ENCODE measurements at places on chromosomes 12 and 14. TPM values are rescaled to one million over a fixed set of nuclear protein-coding genes. Genes with fewer than 3 reads are reported as not detected.
A peak's percentile ranks its signal among the peaks of the same experiment; 100 is the strongest.

SSPN gene
- 4.1 TPM for total RNA-seq

- no peak for DNase-seq
These were observed 217.0 kb downstream of the KIF26A start for GRCh38 chr14:104355101-104356019.

DNA sequence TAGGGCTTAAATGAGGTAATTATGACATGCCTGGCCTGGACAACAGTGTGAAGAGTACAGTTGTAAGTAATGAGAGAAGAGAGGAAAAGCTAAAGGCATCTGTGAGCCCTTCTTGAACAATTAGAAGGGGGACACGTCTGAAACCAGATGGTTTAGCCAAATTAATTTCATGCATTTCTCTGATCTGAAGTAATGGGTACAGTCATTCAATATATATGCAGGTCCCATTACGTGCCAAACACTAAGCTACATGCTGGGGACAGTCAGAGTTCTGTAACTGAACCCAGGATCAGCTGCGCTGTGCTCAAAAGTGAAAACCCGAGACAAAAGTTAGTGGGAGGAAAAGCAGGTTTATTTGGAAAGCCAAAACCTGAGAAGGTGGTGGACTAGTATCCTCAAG is 207.2 kb upstream of the TMTC1 start:
- no peak for DNase-seq

DNA sequence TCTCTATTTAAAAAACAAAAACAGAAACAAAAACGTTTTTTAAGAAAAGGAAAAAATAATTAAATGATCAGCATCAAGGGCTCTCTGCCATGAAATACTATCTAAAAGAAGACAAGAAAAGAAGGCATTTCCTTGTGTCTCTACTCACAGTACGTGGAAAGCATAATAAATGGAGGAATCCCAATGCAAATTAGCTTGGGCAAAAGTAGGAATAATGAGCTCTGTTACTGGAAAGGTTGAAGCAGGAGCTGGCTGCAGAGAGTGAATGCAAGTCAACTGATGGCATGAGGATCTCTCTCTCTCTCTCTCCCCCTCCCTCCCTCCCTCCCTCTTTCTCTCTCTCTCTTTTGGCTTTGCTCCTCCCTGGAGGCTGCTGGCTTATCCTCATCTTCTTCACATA is 85.9 kb downstream of the TBX3 start:
- no peak for DNase-seq

GNG2 gene
- 174 TPM for total RNA-seq

DNA sequence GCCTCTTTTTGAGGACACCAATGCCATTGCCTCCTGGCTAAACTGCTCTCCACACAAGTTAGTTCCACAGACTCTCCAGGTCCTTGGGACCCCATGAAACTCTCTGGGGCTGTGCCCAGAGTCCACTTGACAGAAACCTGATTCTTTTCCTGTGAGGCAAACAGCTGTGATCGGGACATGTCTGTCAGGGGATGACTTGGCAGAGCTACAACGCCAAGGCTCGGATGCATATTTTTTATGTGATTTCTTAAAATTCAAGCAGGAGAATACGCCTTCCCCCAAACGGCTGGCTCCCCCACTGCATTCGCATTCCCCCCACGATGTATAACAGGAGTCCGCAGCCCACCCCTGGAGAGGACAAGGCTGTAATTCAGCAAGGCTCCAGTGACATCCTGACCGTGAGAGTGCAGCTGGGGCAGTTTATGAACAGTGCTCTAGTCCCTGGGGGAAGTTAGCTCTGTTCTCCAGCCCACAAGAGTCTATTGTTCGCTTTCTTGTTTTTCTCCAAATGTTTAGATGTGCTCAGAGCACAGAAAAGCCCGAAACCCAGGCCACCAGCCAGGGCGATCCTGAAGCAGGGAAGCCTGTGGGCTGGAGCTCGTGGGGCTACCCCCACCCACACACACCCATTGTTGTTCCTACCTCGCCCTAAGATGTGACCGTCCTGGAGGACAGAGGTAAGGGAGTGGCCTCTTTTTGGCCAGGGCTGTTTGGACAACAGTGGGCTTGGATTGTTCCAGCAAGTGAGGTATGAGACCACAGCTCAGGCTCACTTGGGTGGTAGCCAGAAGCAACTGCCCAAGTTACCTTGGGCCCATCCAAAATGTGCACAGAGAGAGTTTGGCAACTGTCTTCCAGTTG is 159.5 kb downstream of the ZFP36L1 start:
- peak; percentile 38 for DNase-seq

DNA sequence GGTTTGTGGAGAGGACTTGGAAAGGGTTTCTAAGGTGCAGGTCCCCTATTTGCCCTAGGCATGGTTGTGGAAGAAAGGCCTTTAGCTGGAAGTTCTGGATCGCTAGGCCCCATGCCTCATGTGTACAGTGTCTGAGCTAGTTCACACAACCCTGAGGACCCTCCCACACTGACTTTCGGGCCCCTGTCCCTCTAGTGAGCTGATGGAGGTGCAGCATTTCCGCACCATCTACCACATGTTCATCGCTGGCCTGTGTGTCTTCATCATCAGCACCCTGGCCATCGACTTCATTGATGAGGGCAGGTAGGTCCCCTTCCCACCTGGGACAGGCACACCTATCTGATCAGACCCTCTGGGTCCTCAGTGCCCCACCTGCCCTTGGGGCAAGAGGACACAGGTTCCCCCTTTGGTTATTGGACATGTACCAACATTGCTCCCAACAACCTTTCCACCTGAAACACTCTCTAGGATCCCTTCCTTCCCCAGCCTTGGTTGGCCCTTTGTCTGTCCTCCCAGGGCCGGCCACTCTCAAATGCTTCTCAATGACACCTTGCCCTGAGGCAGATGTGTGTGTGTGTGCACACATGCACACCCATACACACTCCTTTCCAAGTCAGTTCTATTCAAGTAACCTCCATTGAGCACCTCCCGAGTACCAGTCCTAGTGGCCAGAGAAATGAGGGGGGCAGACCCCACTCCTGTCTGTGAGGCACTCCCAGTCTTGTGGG is 2.6 kb downstream of the SOAT2 start:
- no peak for DNase-seq

GRCh38 chr14:104386151-104386841 is 193.3 kb upstream of the C14orf180 start:
- DNase-seq, result no peak

DNA sequence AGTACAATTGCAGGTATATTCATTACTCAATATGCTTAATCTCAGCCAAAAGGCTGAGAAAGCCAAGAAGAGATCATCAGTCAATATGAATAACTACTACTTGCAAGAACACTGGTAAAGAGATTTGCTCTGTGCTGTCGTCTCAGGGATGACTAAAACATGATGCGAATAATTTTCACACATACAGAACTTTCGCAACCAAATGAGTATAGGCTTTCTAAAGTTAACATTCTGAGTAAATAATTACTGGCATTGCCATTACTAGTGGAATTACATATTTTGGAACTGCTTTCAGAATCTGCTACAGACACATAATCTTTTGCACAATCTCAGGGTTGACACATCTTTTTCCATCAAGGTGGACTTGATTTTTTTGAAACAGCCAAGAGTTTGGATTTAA is 24.7 kb downstream of the NCKAP1L start:
- DNase-seq, result no peak

- DNase-seq, result no peak
These were observed 11.6 kb upstream of the MDM2 start for GRCh38 chr12:68796399-68796798.

GRCh38 chr12:111377440-111377839 is 8.5 kb upstream of the PHETA1 start:
- DNase-seq, result no peak

EPS8 gene
- 26.7 TPM for total RNA-seq

DNA sequence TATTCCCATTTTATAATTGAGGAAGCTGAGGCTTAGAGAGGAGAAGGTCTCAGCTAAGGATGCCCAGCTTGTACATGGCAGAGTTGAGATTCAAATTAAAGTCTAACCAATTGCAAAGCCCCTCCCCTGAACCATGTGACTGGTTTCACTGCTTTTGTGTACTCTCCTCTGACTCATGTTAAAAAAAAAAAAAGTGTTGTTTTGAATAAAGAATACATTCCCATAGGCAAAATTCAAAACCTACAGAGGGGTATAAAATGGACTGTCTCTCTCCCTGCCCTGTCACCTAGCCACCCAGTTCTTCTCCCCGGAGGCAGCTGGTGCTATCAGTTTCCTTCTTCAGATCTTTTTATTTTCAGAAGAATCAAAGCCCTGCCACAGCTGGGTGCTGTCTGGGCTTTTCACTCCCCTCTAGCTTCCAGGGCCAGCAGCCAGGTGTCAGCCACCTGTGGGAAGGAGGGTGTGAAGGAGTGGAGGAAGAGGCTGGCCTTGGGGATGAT is 5.4 kb downstream of the PSMD9 start:
- DNase-seq, result no peak

DNA sequence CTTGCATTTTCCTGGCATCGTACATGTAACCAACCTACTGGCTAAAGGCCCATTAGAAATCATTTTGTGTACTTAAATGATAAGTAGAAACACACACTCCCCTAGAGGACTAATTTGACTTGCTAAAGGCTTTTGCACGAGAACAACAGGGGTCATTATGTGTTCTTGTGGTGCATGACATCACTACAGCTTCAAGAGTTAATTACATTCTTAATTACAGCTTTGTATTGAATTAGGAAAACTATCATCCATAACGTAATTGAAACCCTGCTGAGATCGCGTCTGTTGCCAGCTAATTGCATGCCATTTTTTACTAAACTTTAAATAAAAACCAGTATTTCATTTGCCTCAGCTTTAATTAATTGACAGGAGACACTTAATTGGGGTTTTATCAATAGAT is 51.4 kb downstream of the TMEM132C start:
- DNase-seq, result no peak

ZDHHC22 gene
- total RNA-seq, result 5.9 TPM

DNA sequence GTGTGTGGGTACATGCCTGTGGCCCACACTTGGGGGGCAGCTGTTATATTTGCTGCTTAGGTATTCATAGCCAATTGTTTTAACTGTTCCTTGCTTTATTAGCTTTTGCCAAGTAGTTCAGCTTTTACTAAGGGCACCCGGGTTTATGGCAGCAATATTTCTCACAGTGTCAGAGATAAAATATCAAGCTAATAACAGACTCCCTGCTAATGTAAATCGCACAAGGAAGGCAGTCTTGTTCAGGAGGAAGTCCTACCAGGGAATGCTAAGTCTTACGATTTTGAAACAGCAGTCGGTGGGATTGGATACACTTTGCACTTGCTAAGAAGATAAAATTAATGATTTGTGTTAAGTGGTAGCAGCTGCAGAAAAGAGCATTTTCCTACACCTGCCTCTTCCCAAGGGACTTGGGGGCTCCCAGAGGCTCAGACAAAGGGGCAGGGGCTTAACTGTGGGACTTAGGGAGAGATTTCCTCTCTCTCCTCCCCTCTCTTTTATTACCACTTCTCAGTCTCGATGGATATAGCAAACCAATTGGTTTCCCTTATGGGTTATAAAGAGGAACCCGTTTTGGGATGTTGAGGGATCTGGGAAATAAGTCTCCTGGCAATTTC is 175.1 kb downstream of the NRXN3 start:
- DNase-seq, result no peak

GRCh38 chr12:132828706-132829534 is at the start of gene GOLGA3:
Gene GOLGA3, minus strand, starts transcription at chr12:132828869. Its CDS starts 6,741 bp downstream, at chr12:132822128.
- peak; percentile 83 for DNase-seq

REP15 gene
- 1.3 TPM for total RNA-seq

DNA sequence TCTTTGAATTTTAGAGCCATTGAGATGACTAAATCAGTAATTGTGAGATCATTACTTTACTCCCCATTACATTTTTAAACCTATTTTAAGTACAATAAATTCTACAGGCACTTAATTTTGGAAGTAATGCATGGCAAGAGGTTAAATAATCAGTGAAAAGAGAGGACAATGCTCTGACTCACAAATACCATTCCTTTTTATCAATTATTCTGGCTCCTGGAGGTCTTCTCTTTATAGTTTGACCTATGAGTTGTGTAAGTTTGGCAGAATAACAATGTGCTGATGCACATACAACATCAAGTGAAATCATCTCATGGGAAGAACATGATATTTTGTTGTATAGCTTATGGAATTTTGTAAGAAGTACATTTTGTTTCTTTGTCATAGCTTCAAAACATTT is 166.7 kb downstream of the TMTC3 start:
- no peak for DNase-seq

TSPAN19 gene
- total RNA-seq, result 0.36 TPM

DNA sequence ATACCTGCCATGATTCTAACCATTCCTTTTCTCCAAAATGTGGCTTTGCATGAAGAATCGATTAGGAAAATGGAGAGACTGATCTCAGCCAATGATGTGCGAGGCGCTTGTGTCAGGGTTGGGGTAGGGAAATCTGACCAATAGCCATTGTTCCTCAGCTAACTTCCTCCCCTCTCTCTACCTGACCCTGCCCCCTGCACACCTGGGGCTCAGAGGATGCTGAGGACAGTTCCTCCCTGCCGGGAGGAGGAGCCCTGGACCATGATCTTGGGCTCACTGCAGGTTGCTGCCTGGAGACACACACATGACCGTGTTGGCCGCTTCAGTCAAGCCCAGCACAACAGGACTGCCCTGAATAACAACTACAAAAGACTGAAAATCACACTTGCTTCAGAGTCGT is 119.8 kb upstream of the SFSWAP start:
- DNase-seq, result no peak

DNA sequence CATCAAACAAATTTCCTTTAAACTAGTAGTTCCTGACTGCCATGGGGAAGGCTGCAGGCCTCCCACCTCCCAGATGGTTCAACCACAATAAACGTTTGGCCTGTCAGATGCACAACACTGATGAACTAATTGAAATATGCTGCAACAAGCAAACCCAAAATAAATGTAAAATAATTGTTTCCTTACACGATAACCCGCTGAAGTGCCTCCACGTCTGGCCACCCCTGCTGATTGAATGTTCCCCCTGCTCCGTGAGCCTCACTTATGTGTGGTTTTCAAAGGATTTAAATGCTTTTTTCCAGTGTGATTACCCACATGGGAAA is 8.4 kb downstream of the PITPNM2 start:
- no peak for DNase-seq

DNA sequence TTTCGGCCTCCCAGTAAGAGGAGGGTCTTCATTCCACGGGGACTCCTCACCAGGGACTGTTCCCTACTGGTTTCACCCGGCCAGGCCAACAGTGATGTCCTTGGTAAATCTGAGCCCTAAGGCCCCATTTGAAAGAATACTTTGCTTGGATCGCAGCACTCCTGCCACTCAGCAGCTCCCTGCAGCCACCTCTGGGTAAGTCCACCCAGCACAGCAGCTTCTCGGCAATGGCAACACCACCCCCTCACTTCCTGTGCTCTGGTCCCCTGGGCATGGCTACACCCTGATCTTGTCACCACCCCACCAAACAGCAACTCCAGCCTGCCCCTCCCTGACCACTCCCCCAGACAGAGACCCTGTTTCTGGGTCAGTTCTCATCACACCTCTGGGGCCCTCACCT is 100.3 kb downstream of the SETD3 start:
- no peak for DNase-seq

DNA sequence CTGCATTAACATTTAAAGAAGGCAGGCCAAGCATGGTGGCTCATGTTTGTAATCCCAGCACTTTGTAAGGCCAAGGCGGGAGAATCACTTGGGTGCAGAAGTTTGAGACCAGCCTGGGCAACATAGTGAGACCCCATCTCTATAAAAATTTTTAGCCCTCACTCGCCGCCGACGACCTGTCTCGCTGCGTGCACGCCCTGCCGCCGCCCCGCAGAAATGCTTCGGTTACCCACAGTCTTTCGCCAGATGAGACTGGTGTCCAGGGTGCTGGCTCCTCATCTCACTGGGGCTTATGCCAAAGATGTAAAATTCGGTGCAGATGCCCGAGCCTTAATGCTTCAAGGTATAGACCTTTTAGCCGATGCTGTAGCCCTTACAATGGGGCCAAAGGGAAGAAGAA is 10.8 kb upstream of the RBMS2 start:
- no peak for DNase-seq

- no peak for DNase-seq
These were observed 136.9 kb downstream of the ITPR2 start for GRCh38 chr12:26696048-26696612.

TMEM253 gene
- total RNA-seq, result 1.6 TPM

Data from neural crest cell (in vitro differentiated cells).